ENCODE measurements at places on chromosomes 2 and 18.
A peak's percentile ranks its signal among the peaks of the same experiment; 100 is the strongest.

- DNase-seq = no peak
Measured at GRCh38 chr2:16255120-16255519, 314.8 kb downstream of the MYCN start.

GRCh38 chr2:2827046-2827636 lies 496.1 kb upstream of the MYT1L start:
- DNase-seq = no peak

DNA sequence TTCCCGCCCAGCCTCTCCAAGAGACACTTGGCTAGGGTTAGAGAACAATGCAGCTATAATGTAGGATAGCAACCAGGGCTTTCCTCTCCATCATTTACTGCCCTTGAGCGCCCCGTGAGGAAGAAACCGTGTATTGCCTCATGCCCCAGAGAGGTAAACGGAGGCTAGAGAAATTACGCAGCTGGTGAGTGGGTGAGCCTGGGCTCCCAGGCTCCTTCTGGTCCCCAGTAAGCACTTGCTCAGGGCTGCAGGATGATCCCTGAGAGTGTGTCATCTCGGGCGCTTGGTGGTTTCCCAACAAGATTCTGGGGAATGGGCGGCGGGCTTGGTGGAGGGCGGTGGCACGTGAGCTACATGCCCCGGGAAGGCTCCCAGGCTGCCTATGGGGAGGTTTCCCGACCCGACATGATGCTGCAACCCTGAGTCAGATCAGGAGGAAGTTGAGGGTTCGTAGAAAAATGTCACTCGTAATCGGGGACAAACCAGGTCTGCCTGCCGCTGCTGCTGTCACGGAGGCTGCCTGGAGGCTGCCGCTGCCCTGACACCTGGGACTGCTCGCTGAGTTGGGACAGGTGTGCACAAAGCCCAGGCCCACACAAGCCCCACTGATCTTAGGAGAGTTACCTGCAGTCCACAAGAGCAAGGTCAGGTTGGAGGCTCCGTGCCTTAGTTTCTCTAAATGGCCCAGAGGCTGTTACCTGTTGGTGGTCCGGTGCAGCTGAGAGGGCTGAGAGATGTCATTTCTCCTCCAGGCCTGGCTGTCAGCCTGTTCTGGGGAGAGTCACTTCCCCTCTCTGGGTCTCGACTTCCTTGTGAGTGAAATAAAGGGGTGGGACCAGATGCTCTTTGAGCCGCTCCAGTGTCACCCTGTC lies at the start of gene GPR55:
GPR55 (minus strand) TSS at position 773 of the 872 bp plus-strand sequence. CDS start 14,280 bp downstream, outside the sequence.
- DNase-seq = no peak

DNA sequence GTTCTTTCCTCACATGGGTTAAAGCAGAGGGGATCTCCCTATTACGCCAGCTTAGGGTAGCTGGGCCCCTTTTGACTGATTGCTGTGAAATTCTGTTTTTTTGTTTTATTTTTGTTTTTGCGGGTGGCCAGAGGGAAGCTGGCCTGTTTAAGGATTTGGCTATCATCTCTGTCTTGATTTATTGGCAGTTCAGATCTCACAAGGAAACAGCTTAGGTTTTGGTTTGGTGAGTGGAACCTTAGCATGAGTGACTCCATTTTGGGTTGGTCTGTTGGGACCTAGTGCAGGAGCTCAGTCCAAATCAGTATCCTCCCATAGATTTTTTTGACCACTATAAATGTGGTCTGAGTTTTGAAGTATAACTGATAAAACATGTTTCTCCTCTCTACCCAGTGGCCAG lies 25.6 kb upstream of the NTSR2 start:
- DNase-seq = no peak

- peak; percentile 41 for DNase-seq
Measured at GRCh38 chr2:208671886-208672680, 265.5 kb downstream of the PTH2R start.

DNA sequence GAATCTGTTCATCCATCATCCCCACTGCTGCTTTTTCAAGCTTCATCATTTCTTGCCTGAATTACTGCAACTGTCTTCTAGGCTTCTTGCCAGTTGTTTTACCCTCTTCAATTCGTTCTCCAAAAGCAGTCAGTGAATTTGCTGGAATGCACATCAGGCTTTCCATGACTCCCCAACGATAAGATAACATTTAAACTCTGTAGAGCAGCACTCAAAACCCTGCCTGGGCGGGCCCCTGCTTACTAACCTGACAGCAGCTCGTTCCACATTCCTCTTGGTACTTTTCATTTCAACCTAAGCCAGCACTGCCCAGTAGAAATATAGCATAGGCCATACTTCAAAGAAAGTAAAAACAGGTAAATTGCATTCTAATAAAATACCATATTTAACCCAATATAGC lies 342.9 kb downstream of the SUCLG1 start:
- no peak for DNase-seq

GRCh38 chr2:1328684-1329083 lies 84.6 kb upstream of the TPO start:
- no peak for DNase-seq

DNA sequence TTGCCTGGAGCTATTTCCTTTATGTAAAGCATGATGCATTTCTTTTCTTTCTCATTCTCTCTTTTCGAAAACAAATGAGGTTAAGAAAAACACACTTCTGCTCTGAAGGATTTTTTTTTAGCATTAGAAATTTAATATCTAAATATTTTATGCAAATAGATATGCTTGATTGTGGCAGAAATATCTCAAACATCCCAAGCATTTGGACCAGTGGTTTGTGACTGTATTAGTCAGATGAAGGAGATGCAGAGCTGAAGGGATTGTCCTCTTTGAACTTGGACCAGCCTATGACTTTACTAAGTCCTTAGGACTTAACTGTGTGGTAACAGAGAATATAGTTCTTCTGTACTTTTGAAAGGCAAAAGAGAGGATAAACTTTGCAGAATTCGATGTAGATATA lies 335.9 kb upstream of the NT5C1B start:
- no peak for DNase-seq

GRCh38 chr2:96957244-96957643 lies 29.1 kb downstream of the FAM178B start:
- no peak for DNase-seq

- DNase-seq = no peak
Measured at GRCh38 chr18:12287684-12288402, 20.2 kb upstream of the TUBB6 start.

- DNase-seq = no peak
Measured at GRCh38 chr2:105034170-105034569, 3.7 kb upstream of the MRPS9 start.

GRCh38 chr2:176516051-176516602 lies 246.9 kb downstream of the MTX2 start:
- no peak for DNase-seq

GRCh38 chr2:96265349-96265839 lies 403 bp downstream of the TMEM127 start:
- no peak for DNase-seq

- DNase-seq = no peak
Measured at GRCh38 chr2:69535817-69536241, 98.6 kb upstream of the NFU1 start.

GRCh38 chr18:69599377-69599776 lies 198.7 kb downstream of the DOK6 start:
- no peak for DNase-seq

DNA sequence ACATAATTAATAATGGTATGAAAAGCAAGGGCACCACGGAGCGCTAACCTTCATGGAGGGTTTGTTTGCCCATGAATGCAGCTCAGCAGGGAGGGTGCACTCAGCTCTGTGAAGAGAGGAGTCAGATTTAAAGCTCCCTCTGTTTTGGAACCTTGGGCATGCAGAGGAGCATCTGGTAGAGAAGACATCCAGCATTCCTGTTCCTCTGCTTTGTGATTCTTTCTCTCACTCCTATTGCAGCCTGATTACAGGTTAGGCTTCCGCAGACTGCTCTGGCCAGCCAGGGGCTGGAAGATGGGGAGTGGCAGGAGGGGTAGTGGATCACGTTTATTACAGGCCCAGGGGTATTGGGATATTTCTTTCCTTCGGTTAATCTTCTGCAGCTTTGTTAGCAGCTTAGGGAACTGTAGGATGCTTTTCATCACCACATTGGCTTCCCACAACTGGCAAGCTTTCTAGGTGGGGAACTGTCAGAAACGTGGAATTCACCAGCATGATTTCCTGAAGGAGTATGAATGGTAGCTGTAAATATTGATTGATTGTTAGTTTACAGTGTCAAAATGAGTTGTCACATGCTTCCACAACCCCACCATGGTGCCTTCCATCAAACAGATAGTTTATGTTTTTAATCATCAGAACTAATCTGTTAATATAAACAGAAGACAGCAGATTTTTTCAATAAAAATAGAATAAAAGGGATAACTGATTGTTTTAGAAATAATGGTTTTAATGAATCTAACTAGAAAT lies 201.1 kb downstream of the VAPA start:
- DNase-seq = no peak

GRCh38 chr18:44386401-44386800 lies 294.3 kb upstream of the SETBP1 start:
- no peak for DNase-seq

DNA sequence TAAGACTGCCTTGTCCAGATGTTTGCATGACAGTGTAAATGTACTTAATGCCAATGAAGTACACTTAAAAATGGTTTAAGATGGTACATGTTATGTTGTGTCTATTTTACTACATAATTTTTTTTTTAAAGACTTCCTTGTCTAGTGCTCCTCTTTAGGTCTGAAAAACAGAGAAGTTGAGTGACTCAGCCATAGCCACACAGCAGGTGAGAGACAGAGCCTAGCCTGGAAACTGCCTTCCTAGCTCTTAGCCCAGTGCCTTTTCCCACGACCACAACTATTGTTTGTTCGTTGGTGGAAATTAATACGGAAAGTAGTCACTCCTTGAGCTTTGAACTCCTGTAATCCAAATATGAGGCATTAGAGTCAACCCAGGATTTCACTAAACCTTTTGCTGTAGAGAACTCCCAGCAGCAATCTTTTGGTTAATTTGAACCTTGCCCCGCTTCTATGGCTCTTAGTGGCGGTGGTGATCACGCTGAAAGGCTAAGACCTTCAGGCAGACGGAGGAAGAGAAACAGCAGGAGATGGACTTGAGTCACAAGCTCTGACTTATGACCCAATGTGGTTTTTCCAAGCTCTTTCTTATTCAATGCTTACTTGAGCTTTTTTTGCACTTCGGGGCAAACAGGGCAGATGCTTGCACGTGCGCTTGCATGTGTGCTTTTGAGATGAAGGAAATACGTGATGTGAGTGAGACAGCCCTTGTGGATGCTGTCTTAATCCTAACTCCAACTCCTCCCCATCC lies 21.2 kb downstream of the TRIB2 start:
- no peak for DNase-seq

DNA sequence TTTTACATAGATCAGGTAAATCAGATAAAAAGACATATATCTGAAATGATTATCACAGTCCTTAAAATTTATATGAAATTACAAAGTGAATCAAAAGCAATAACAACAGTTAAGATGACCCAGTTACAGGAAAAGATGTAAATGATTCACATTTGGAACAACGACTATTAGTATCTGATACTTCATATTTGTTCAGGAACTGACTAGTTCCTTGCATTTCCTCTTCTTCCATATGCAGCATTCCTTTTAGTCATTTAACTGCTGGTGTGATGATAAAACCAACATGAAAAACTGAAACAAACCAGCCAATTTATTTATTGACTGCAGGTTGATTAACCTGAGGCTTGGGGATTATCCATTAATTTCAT lies 75.2 kb downstream of the RBMS1 start:
- DNase-seq = no peak

GRCh38 chr2:200507179-200507578 lies 2.7 kb downstream of the KCTD18 start:
- no peak for DNase-seq

DNA sequence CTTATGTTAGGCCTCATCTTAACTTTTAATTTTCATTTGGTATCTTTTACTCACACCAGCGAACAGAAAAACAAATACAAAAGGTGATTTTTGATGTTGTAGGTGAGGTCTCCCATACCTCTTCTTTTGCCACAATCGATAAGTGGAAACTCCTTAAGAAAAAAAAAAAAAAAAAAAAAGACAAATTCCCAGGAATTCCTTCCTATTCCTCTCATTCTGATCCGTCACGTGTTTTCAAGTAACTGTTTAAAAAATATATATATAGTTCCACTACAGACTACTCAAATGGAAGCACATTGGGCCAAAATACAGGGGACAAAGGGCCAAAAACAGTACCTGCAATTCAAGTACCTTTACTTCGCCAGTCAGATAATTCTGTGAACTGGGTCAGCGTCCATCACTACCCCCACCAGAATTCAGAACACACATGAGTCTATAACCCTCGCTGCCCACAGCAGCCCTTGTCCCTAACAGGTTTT lies 16.5 kb downstream of the NMUR1 start:
- DNase-seq = no peak

GRCh38 chr18:55781481-55781957 lies 193.5 kb upstream of the TCF4 start:
- DNase-seq = peak; percentile 64

GRCh38 chr2:66428986-66429612 lies 5.8 kb upstream of the MEIS1 start:
- peak; percentile 71 for DNase-seq

- DNase-seq = no peak
Measured at GRCh38 chr2:129331638-129332037, 647.8 kb upstream of the RAB6C start.

DNA sequence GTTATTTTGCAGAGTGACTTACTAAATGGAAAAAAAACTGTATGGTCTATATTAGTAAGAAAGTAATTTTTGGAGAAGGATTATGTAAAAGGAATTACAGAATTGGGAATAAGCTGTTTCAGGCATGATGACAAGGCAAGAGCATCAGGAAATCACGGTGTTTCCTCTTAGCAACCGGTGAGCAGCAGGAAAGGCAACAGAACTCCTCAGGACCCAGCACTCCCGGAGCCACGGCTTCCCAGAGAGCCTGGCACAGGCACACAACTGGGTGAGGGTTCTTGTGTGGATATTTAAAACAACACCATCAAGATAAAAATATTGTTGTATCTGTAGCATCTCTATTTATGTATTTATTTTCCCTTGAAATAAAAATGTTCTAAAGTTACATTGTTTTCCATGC lies 34.4 kb downstream of the CYP27C1 start:
- DNase-seq = no peak

DNA sequence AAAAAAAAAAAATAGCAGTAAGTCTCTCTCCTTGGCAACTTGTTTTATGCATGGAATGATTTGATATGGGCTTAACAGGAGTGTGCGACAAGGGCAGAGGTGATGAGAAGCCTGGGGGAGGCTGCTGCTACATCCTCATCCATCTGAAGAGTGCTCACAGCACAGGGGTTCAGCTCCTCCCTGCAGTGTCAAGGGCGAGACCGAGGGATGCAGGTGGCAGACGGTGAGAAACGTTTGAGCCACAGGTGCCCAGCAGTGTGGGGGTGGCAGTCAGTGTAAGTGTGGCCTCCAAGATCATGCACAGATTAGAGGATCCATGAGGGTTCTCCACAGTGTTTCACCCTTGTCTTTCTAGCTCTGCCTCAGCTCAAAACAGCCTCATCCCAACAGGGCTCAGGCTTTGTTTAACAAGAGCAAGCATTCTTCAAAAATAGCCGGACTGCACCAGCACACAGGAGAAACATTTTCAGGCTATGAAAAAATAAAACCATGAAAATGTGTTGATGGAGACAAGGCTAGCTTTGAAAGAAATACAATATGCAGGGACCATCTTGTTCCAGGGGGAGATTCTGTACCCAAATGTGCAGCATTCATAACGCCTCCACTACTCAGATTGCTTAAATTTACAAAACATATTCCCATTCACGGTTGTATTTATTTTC lies 324.5 kb upstream of the MYT1L start:
- DNase-seq = no peak

GRCh38 chr2:8580316-8581233 lies 101.3 kb upstream of the ID2 start:
- no peak for DNase-seq

Measured in NCI-H1694 treated with DMSO at 0.1 percent for 48 hours (cell line).